Stimulated activated CD8-positive, alpha-beta memory T cell treated with anti-CD3 and anti-CD28 coated beads, Interleukin-2, amount 100 ng/mL, for 1 hour (primary cell): ENCODE measurements at places on chromosomes 12 and 14.

- no peak for DNase-seq
These were observed 14.9 kb upstream of the SCFD1 start for GRCh38 chr14:30607156-30607780.

DNA sequence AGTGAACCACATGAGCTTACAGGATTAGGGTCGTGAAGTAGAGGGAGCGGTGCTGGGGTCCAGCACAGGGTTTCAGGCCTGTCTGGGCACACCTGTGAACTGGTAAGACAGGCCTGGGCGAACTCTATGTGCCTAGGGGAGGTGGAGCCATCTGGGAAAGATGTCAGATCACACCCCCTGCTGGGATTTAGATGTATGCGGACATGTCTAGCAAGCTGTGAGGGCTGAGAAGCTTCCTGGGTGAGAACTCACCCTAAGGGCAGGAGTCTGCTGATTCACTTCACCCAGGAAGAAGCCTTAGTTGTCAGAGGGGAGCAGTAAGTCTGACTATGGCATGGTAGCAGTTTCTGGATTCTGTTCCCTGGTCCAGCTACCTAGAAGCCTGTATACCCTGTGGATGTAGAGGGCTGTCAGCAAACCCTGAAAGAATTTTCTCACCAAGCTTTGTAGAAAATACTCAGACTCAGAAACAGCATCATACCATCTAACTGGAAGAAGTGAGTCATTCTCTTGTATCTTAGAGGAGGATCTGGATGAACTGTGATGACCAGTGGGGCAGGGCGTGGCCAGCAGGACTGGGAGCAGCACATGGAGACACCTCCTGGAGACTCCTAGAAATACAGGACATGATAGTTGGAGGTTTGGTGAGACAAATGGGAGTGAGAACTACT, 11.2 kb upstream of the PYGL start:
- DNase-seq: no peak

- DNase-seq: no peak
These were observed 507 bp downstream of the BAZ2A start for GRCh38 chr12:56629459-56630179.

DNA sequence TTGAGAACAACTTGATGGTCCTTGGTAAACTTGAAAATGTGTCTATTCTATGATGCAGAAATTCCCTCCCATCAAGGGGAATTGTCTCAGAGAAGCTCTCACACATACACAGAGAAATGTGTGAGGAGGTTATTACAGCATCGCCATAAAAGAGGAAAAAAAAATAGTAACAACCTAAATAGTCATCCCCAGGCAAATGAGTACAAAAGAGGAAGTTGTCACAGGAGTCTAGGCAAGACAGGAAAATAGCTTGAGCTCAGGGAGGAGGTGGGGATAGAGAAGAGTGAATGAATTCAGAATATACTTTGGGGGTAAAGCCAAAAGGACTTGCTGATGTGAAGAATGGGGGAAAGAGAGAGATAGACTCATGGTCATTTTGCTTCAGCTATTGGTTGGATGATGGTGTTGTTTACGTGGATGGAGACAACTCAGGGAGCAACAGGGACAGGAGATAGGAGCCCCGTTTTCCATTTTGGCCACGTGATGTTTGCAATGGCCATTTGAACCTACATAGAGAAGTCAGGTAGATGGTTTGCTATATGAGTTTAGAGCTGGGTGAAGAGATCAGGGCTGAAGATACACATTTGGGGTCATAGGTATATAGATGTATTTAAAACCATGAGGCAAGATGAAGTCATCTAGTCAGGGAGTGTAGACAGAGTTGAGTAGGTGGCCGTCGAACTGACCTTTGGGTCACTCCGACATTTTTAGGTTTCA, 20.3 kb downstream of the LRRC74A start:
- DNase-seq: no peak

- no peak for DNase-seq
These were observed 229.4 kb downstream of the CHST11 start for GRCh38 chr12:104686196-104686595.

DNA sequence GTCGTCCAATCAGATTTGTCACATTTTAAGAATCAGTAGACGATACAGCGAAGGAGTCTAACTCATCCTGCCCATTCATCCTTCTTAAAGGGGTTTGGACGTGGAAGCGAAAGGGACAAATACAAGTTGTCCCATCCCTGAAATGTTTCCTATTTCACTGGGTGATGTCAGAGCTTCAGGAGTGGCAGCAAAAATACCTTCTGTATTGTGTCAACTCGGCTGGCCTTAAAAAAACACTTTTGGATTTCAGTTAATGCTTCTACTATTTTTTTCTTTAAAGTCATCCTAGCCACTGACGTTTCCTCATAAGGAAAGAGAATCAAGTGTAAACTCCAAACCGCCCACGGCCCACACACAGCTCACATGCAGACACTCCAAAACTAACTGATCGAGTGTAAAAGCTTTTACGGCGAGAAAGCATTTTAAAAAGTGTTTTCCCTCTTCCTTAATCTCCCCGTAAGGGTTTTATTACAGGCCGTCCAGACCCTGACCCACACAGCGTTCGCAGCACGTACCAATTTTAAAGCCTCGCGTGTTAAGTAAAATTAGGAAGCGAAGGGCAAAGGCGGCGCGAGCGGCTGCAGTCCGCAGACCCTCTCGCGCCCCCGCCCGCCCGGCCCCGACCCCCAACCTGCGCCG, 593 bp downstream of the CFL2 start:
- no peak for DNase-seq

DNA sequence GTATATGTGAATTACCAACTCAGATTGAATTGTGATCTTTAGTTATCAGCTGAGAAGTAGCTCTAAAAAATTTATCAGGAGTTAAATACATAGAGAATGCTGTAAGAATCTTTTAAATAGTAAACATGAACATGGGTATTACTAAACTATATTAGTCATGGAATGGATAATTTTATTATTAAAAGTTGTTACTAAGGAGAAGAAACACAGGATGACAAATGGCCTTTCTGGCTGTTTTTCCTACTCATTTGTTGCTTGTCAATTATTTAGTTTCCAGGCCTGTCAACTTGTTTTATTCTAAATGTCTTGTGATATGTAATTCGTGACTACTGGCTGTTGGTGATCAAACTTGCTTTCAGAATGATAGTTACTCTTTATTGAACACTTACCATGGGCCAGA, 58.7 kb downstream of the KTN1 start:
- DNase-seq: no peak

- no peak for DNase-seq
These were observed 2.9 kb upstream of the PTHLH start for GRCh38 chr12:27975222-27976136.

GRCh38 chr12:67151886-67152285, 117.3 kb upstream of the CAND1 start:
- DNase-seq: no peak

- DNase-seq: no peak
These were observed 349.9 kb downstream of the C12orf50 start for GRCh38 chr12:87679251-87679650.

- no peak for DNase-seq
These were observed 68.9 kb upstream of the NCOR2 start for GRCh38 chr12:124636138-124636978.

DNA sequence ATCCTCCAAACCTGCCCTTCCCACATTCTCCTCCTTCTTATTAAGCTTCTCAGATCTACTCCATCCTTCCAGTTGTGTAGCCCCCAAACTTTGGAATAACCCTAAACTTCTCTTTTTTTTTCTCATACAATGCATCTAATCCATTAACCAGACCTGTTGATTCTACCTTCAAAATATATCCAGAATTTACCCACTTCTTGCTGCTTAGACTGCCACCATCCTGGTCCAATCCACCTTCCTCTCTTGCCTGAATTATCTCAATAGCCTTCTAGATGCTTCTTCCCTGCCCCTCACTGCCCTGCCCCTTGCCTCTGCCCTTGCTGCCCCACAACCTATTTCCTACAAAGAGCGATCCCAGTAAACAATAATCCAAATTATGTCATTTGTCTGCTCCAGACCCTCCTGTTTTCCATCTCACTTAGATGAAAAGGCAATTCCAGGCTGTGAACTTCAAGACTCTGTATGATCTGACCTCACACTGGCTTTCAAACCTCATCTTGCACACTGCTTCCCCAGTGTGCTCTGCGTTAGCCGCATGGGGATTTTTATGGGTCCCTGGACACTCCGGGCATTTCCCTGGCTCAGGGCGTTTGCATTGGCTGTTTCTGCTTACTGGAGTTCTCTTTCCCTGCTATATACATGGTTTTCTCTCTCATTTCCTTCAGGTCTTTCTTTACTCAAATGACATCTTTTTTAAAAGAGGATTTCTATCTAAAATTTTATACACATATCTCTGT, 42.6 kb upstream of the HIF1A start:
- no peak for DNase-seq

- DNase-seq: no peak
These were observed 2.5 kb upstream of the PLEKHD1 start for GRCh38 chr14:69481815-69482568.

GRCh38 chr12:47281667-47282171, 202.0 kb upstream of the AMIGO2 start:
- DNase-seq: no peak
